Adrenal gland (tissue), 19 donors: ENCODE measurements at places on chromosomes 4 and X.
A peak's percentile ranks its signal among the peaks of the same experiment; 100 is the strongest.

DNA sequence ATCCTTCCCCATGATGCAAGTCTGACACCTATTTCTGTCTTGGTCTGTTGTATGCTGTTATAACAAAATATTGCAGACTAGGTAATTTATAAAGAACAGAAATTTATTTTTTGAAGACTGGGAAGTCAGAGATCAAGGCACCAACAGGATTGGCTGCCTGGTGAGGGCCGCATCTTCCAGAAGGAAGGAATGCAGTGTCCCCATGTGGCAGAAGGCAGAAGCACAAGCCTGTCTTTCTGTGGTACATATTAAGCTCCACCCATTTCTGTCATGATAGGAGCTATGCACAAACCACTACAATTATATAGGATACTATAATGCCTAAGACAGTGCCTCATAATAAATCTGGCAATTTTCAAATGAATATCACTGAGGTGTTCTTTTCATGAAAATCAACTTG is 502.3 kb upstream of the DIAPH2 start:
- no peak for DNase-seq

DNA sequence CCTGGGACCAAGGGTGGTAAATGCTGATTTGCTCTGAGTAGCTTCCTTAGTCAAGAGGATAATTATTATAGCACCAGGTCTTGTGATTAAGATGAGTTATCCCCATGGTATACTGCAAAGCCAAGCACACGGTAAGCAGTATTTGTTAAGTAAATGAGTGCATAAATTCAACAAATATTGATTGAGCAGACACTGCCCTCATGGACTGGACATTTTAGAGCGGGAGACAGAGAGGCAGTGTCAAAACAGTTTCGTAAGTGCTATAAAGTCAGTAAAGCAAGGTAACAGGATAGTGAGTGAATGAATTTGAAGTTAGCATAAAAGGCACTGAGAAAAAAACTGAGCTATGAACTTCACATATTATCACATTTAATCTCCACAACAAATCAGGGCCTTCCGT is 13.9 kb downstream of the PHF8 start:
- DNase-seq = no peak

GRCh38 chr4:2834001-2834921 is 9.4 kb upstream of the ADD1 start:
- peak; percentile 12 for DNase-seq

GRCh38 chr4:102350634-102351033 is 5.4 kb upstream of the SLC39A8 start:
- no peak for DNase-seq

DNA sequence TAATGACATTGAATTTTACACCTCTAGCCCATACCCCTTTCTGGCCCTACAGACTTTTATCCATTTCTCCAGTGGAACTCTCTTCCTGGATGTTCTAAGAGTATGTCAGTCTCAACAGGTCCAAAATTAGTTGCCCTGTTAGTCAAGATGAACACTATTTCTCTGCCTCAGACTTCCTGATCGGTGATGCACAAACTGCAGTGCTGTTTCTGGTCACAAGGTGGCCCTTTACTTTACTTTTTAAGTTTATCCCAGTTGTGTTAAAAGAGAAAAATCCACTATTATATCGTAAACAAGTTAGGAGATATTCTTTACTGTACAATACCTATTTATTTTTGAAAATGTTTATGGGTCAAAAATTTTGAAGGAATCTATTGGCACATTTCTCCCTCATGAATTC is 13.1 kb downstream of the TCEAL7 start:
- no peak for DNase-seq

GRCh38 chr4:127448986-127449385 is 183.8 kb upstream of the INTU start:
- no peak for DNase-seq

DNA sequence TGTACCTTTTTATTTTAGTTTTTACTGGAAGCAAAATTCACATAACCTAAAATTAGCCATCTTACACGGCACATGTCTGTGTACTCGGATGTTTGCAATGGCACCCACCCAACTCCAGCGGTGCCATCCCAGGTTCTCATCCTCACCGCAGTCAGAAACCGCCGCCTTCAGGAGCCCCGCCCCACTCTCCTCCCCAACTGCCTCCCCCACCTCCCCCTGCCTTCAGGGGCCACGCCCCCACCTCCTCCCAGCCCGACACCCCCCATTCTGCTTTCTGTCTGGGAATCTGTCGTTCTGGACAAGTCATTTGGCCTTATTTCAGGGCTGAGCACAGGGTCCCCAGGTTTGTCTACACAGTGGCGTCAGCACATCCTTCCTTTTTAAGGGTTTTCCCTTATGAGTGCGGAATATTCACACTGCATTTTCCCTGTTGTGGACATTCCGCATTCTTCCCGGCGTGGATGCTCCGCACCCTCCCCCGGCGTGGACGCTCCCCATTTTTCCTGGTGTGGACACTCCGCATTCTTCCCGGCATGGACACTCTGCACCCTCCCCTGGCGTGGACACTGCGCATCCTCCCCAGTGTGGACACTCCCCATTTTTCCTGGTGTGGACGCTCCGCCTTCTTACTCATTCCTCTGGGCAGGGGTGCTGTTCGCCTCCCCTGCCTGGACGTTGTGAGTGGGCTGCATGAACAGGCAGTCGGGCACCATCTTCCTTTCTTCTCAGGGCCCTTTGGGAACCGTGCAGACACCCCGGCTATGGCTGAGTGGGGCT is 135.4 kb upstream of the NKX1-1 start:
- DNase-seq = no peak

DNA sequence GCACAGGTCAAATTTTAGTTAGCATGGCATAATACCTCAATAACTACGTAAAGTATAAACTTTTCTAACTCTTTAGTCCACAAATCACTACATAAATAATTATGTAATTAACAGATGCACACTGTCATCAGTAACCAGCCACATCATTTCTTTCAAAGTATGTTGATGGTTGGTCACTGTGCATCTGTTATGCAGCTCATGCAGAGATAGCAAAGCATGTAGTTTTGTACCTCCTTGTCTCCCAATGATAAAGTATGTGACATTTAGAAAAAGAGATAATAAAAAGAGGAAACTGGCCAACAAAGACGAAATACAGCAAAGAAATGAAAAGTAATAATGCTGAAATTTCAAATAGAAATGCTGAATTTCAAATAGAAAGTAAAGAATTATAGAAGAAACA is 2.9 kb downstream of the LAMTOR3 start:
- no peak for DNase-seq

GRCh38 chr4:187965726-187966125 is 29.8 kb upstream of the ZFP42 start:
- DNase-seq = no peak

DNA sequence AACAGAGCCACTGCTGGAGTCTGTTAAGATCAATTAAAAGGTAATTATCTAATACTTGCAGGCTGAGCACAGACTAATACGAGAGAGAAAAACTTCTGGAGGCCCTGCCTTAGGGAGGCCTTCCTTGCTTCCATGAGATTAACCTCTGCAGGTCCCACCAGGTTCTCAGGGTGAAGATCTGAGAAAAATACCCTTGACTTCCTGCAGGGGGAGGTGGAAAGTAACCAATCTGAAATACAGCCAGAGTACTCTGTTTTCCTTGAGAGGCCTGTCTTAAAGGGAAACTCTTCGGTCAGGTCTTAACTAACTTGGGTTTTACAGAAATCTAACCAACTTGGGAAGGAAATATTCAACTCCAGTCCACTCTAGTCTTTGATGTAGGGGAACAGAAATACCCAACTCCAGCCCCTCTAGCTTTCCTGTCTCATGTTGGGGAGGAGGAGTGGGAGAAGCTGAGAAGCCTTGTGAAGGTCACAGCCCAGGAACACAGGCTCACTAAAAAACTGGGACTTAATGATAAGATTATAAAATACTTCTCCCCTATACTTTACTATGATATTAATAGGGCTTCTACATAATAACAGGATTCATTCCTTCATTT is 77.1 kb downstream of the TBCK start:
- peak; percentile 44 for DNase-seq

GRCh38 chr4:113435893-113436292 is 325.6 kb downstream of the CAMK2D start:
- DNase-seq = peak; percentile 62

DNA sequence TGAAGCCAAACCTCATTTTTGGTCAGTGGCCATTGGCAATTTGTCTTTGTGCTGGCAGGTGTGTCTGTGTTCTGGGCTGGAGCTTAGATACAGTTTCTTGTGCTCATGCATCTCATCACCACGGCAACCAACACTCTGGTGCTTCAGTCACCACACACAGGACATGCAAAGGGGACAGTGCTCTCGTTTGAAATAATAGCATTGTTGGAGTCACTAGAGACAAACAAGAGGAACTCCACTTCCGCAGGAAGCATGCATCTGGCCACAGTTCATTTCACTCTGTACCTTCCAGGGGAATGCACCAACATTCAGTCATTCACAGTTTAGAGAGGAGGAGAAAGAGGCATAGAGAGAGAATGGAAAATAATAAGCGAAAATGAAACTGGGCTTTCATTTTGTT is 267.4 kb downstream of the ANK2 start:
- DNase-seq = peak; percentile 56

- DNase-seq = no peak
Observed at GRCh38 chr4:104424989-104425388, 69.7 kb downstream of the CXXC4 start.

GRCh38 chr4:158208963-158209640 is 1.2 kb upstream of the TMEM144 start:
- no peak for DNase-seq

DNA sequence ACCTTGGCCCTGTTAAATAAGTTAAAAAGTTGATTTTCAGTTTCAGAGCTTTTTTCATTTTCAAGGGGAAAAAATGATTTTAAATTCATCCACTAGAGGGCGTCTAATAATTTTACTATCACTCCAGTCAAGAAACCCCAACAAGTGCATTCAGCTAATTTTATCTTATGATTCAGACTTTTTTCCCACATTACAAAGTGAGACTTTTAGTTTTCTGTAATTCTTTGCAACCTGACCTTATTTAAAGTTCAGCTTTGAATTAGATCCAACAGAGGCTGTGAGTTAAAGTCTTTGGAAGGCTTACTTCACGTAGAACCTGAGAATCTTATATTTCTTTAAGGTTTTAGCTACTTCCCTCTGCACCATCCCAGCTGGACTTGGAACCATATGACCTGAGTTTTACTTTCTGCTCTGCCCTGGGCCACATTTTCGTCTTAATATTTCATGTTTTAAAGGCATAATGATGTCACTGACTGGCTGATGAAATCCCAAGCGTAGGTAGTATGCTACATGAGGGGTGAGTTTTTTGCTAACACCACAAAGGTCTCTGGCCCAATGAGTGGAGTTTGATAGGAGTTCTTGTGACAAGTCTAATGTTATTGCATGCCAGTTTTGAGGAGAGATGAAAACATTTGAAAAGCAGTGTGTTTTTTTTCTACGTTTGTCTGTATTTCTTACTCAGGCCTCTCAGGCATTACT is 7.2 kb downstream of the GNRHR start:
- no peak for DNase-seq

- peak; percentile 43 for DNase-seq
Observed at GRCh38 chr4:147825451-147826287, 93.8 kb downstream of the ARHGAP10 start.

DNA sequence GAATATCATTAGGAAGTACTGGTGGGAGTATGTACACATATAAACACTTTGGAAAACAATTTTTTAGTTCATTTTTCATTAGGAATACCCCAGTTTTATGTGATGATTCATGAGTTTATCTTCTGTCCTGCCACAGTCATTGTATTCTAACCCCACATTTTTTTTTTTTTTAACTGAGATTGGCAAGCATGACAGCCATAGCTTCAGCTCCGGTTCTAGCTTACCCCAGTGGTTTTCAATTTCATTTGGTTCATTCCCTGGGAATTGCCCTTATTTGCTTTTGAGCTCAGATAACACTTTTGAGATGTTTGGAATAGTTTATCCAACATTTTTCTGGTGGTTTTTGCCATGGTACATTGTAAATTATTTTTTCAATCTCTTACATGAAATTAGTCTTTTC is 21.0 kb upstream of the FMR1 start:
- DNase-seq = no peak

DNA sequence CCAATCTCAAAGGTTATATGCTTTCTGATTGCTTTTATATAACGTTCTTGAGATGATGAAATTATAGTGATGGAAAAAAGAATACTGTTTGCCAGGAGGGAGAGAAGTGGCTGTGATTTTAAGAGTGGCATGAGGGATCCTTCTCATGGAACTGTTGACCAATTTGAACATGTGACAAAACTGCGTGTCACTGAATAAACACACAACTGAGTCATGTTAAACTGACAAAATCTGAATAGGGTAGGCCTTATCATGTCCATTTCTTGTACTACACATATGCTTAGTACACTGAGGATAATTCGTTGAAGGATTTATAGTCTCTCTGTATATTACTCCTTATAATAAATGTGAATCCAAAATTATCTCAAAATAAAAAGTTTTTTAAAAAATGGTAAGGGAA is 22.2 kb upstream of the HSPA4L start:
- no peak for DNase-seq

DNA sequence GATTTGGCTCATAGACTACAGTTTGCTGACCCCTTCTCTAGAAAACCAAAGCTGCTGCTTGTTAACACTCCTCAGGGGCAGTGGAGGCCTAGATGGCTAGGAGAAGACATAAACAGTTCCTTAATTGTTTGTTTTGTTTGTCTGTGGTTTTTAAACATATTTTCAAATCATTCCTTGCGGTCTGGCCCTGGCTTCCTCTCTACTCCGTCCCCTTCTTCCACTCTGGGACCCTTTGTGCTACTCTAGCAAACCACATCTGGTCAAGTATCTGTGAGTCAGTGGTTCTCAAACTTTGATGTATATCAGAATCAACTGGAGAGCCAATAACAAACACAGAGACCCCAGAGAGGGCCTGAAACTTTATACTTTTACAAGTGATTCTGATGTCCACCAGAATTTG is 36.1 kb downstream of the FRMPD4 start:
- DNase-seq = no peak

DNA sequence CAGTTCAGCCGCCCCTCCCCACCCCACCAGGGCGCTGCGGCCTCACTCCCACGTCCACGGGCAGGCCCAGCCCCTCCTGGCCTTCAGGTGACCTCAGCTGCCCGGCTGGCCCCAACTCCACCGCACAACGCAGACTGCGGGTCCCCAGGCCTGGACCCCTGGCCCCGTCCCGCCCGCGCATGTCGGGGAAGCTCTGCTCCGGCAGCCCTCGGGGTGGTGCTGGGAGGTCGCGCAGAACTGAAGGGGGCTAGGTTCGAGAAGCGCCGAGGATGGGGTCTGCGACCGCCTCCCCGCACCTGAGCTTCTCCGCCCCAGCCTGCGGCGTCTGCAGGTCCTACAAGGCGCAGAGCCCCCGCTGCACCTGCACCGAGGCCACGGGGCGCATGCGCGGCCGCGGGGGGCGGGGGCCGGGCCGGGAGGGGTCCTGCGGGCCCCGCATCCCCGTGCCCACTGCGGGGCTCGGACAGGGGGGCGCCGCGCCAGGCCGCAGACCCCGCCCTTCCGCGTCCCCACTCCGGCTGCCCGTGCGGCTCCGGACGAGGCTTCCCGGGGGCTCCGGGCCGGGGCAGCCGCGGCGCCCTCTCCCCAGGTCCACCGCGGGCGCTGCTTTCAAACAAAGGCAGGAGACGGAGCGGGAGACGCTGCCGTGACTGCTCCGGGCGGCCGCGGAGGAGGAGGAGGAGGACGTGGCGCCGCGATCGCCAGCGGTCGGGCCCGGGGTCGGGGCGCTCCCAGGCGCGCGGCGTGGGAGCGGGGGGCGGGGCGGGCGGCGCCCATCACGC is 672 bp upstream of the NAT8L start:
- DNase-seq = peak; percentile 12
